ENCODE measurements at places on chromosomes 7 and 10.

- no peak for DNase-seq
Measured at GRCh38 chr7:152663931-152664330, 12.0 kb downstream of the XRCC2 start.

DNA sequence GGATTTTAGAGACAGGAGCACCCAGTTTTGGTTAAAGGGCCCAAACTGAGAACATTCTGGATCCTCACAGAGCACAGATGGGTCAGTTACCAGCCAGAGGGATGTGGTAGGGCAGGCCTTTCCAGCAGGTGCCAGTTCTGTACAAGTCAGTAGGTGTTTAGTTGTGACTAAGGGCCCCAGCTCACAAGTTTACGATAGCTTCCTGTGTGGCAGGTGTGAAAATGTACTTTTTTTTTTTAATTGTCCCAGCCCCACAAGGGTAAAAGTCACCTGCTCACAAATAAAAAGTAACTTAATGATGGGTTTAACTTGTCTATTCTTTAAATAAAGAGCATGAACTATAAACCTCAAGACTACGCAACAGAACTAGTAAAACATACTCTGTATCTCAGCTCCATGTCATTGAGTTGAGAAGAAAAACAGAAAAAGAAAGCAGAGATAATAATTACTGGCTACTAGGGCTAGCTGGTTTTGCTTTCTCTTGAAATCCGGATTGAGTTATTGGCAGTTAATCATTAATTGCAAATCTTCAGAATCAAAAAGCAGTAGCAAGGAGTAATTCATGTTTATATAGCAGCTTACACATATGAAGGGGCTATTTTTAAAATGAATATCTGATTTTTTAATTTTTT is 15.4 kb downstream of the NFE2L3 start:
- DNase-seq, result no peak

DNA sequence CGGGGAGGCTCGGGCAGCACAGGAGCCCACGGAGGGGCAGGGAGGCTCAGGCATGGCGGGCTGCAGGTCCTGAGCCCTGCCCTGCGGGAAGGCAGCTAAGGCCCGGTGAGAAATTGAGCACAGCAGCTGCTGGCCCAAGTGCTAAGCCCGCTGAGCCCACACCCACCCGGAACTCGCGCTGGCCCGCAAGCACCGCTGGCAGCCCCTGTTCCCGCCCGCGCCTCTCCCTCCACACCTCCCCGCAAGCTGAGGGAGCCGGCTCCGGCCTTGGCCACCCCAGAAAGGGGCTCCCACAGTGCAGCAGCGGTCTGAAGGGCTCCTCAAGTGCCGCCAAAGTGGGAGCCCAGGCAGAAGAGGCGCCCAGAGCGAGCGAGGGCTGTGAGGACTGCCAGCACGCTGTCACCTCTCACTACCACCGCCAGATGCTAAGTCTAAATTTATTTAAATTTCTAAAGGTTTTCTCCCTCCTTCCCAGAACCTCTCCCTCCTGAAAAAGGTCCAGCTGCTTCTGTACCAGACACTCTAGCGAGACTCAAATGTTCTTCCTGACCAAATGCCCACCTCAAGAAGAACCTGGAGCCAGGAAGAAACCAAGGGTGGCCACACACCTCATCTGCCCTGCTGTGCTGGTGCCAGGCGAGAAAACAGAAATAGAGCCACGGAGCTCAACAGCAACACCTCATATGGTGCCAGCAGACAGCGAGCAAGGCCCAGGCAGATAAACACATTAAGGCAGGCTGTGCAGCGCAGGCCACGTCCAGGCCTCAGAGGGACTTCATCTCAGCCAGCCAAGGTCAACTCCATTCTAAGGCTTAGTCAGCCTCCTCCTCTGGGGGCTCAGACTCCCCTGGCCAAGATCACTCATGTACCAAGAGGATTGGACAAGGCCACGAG is 47.0 kb downstream of the KCNMA1 start:
- no peak for DNase-seq

- no peak for DNase-seq
Measured at GRCh38 chr10:126663328-126663727, 7.2 kb downstream of the C10orf90 start.

- DNase-seq, result no peak
Measured at GRCh38 chr10:61834519-61834918, 67.0 kb upstream of the ARID5B start.

- DNase-seq, result no peak
Measured at GRCh38 chr10:45417746-45418145, 43.7 kb downstream of the ALOX5 start.

GRCh38 chr7:2521952-2522591 is 2.5 kb downstream of the LFNG start:
- DNase-seq, result no peak

GRCh38 chr7:112699725-112700513 is 90.3 kb downstream of the TMEM168 start:
- DNase-seq, result no peak

All from NCI-H187 (cell line).